ENCODE measurements at places on chromosomes 16 and 17. TPM values are rescaled to one million over a fixed set of nuclear protein-coding genes. Genes with fewer than 3 reads are reported as not detected.
A peak's percentile ranks its signal among the peaks of the same experiment; 100 is the strongest.

DNA sequence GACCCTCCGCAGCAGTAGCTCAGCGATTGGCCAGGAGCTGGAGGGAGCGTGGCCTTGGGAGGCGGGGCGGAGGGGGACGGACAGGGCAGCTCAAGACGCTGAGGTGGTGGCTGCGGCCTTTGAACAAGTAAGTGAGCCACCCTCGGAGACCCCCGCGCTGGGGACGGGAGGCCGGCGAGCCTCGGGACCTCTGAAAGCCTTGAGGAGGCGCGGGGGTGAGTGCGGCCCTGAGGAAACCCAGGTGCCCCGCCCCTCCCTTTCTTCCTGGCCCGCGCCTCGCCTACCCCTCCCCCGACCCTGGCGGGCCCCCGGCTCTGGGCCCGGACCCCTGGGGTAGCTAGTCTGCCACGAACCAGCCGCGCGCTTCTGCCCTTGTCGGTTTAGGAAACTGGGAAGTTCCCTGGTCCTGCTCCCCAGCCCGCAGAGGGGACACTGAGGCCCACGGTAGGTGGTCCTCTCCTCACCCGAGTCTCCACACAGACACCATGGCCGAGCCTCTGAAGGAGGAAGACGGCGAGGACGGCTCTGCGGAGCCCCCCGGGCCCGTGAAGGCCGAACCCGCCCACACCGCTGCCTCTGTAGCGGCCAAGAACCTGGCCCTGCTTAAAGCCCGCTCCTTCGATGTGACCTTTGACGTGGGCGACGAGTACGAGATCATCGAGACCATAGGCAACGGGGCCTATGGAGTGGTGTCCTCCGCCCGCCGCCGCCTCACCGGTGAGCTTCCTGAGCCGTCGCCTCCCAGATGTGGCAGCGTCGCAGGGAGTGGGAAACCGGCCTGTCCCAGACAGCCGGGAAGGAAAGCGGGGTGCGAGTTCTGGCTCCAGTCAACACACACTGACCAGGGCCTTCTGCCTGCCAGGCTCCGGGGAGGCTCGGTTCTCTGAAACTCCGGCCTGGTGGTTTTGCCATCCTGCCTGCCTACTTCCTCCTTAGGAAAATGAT is at the start of gene MAPK7:
TSS of gene MAPK7 (plus strand) at position 83 of the 945 bp plus-strand sequence. CDS start at position 486, 403 bp downstream.
- DNase-seq, result no peak

The TMEM204 gene
- 64.4 TPM for total RNA-seq

The RPH3AL gene
- total RNA-seq, result 38.8 TPM

- DNase-seq, result peak; percentile 47
Observed at GRCh38 chr16:3065069-3065741, at the start of gene IL32. TSS of gene IL32 (plus strand) at chr16:3065640. CDS start at chr16:3065812, 172 bp downstream.

The MSLN gene
- total RNA-seq, result not detected

The COX10 gene
- total RNA-seq, result 33.1 TPM

GRCh38 chr17:2027528-2028233 is 2.3 kb upstream of the DPH1 start:
- no peak for DNase-seq
